ENCODE measurements at places on chromosomes 2 and 18.

DNA sequence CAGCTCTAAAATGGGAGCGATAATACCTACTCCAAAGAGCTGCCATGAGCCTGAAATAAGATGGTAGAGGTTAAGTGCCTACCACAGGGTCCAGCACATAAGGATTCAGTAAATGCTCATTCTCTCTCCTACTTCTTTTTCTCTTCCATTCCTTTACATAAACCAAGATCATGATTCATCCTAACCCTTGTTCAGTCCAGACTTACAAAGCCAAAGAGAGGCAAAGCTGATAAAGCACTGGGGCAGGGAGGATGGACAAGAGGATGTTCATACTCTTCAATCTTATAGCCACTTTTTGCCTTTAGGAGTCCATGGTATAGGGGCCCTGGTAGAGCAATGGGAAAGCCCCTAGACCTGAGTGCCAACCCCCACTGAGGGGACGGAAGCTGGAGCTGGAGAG is 75.6 kb upstream of the PKDCC start:
- DNase-seq = no peak

- no peak for DNase-seq
Observed at GRCh38 chr2:98882971-98883779, 52.9 kb downstream of the CRACDL start.

GRCh38 chr2:237858294-237859081 is 935 bp upstream of the RAMP1 start:
- peak; percentile 36 for DNase-seq

DNA sequence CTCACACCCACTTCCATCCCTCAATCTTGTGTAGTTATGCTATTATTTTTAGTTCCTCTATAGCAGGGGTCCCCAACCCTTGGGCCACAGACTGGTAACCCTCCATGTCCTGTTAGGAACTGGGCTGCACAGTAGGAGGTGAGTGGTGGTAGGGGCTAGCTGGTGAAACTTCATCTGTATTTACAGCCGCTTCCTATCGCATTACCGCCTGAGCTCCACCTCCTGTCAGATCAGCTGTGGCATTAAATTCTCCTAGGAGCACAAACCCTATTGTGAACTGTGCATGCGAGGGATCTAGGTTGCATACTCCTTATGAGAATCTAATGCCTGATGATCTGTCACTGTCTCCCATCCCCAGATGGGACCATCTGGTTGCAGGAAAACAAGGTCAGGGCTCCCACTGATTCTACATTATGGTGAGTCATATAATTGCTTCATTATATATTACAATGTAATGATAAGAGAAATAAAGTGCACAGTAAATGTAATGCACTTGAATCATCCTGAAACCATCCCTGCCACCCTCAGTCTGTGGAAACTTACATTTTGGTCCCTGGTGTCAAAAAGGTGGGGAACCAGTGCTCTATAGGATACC is 1.6 kb upstream of the RAB11FIP5 start:
- DNase-seq = no peak

DNA sequence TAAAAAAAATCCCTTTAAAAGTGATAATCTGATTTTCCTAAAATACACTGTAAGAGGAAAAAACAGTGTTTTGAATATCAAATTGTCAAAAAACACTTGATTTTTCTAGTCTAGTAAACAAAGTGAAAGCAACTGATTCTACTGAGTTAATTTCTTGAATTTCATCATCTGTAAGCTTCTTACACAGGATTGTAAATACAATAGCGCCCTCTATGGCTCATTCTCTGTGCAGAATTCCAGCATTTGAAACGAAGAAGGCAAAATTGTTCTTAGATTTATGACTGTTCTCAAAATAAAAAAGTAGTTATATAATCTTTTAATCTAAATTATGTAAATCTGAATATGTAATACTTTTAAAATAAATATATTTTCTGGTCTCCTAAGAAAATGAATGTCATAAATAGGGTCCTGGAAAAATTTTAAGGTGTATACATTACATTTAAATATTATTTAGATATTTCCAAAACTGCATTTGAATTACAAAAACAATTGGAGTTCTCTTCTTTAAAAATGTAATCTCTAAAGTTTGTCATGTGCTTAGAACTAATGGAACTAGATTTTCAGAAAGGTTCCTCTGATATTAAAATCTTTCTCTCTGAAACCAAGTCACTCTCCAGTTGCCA is 176.9 kb upstream of the MC4R start:
- DNase-seq = peak; percentile 81

GRCh38 chr2:219399716-219400478 is 12.2 kb upstream of the DNPEP start:
- no peak for DNase-seq

GRCh38 chr2:37720533-37721200 is 49.2 kb upstream of the CDC42EP3 start:
- DNase-seq = no peak

- DNase-seq = no peak
Observed at GRCh38 chr2:10370390-10370789, 67.7 kb downstream of the HPCAL1 start.

DNA sequence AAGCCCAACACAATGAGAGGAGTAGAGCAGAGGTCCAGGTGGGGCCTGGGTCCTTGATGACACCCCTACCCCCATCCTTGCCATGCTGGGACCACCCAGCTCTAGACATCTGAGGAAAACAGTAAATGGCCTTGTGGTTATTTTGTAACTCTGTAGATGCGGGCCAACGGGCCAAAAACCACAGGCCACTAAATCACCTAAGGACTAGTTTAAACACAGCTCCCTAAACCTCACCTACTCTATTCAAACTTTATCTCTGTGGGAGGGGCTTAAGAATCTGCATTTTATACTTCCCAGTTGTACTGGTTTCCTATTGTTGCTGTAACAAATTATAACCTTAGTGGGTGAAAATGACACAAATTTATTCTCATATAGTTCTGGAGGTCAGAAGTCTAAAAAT is 19.0 kb upstream of the SERTAD2 start:
- no peak for DNase-seq

DNA sequence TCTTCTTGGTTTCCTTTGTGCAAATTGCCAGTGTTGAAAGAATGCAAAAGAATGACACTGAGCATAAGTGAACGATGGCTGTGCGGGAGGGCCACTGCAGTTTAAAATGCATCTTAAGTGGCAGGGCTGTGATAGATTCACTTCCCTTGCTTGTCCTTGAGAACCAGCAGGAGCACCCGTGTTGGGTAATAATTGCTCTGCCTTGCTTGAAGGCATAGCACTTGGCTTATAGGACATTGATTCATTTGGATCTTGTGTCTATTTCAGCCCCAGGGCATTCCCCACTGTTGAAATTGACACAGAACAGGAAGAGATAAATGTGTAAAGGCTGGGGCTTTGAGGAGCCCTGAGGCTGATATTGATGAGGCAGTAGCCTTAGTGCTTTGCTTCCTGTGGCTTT is 1003.7 kb upstream of the GYPC start:
- DNase-seq = no peak

GRCh38 chr2:149729586-149729985 is 142.0 kb upstream of the MMADHC start:
- DNase-seq = no peak

GRCh38 chr2:163259489-163259888 is 420.9 kb upstream of the KCNH7 start:
- DNase-seq = no peak

DNA sequence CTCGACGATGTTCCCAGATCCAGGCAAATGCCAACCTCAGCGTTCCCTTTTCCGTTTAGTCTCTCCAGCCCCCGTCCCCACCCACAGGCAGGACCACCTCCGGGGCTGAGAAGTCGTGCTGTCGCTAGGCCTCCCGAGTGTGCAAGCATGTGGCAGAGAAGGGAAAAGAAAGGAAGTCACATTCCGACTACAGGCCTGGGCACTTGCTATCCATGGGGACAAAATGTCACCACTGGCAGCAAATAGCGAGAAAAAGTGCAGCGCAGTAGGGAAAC is 420 bp downstream of the PIGN start:
- peak; percentile 44 for DNase-seq

DNA sequence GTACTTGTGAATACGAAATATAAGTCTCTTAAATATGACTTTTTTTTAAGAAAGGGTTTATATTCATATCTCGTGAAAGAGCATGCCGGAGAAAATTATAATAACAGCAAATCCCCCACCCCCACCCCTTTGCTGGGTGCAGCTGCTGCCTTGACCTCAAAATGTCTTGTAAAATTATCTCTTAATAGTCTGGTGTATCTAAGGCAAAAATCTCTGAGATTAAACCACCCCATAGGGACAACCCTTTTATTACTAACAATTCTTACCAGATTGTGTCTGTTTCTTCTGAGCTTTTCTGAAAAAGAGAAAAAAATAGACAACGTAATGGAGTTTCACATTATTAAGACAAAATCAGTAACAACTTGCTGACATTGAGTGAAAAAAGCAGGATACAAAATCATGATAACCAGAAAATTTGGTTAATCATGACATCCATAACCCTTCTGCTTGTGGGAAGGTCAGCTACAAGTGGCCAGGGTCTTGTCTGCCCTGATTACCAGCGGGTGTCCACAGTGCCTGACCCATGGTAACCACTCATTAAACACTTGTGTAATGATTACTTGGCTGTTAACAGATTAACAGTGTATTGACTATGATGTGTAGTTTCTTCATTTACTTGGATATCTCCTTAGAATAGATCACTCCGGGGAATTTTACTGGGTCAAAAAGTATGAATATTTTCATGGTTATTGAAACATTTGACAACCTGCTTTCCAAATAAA is 1.5 kb downstream of the STRADB start:
- no peak for DNase-seq

GRCh38 chr2:122804494-122804893 is 1049.0 kb downstream of the TSN start:
- no peak for DNase-seq

DNA sequence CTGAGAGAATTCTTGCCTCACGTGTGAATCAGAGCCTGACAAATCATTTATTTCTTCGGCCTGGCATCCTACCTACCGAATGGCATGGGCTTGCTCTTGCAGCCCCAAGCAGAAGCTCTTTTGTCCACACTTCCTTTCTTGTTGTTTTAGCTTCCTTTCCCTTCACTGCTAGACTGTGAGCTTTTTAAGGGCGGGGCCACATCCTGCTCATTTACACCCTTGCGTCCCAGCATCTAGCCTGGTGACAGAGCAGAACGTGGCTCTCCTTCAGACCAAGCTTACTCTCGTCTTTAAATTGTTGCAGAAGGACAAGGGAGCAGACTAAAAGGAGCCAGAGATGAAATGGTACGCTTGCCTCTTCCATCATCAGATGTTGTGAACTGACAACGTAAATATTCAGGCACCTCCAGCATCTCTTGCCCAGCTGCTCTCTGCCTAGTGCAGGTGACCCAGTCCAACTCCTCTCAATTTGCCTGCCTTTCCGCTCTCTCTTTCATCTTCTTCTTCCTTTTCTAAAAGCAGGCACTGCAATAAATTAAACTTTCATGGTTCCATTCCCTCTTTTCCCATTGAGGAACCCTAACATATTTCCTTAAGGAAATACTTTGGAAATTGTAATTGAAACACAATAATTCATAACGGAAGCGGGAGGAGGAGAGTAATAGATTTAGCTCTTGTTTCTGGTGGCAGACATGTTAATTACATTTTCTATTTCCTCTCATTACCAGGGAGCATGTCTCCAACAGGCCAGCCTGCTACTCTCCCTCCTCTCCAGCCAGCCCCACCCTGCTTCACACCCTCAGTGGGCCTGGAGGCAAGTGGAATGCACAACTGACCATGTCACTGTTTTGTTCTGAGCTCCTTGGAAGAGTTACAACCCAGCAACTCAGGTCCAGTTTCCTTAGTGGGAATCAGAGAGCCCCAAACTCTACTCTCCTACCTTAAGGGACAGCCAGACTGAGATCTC is 228.1 kb upstream of the TRIB2 start:
- DNase-seq = no peak

DNA sequence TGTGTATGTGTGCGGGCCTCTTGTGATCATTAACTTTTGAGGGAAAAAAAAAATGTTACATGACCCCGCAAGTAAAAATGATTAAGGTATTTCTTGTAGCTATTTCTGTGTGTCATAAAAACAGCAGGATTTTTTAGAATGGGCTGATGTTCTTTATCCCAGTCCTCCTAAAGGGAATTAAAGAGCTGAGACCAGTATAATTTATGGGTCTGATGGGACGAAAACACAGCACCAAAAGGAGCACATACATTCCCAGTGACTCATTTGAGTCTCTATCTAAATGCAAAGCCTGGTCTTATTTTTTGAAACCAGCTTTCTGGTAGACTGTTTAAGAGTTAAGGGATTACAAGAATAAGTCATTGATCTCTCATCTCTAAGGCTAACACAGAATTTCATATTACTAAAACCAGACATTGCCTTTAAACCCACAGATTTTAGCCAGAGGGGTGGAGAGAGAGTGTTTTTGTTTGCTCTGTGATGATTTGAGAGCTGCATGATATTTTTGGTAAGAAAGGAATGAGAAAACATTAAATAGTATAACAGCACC is 342.3 kb upstream of the EPHA4 start:
- DNase-seq = no peak

DNA sequence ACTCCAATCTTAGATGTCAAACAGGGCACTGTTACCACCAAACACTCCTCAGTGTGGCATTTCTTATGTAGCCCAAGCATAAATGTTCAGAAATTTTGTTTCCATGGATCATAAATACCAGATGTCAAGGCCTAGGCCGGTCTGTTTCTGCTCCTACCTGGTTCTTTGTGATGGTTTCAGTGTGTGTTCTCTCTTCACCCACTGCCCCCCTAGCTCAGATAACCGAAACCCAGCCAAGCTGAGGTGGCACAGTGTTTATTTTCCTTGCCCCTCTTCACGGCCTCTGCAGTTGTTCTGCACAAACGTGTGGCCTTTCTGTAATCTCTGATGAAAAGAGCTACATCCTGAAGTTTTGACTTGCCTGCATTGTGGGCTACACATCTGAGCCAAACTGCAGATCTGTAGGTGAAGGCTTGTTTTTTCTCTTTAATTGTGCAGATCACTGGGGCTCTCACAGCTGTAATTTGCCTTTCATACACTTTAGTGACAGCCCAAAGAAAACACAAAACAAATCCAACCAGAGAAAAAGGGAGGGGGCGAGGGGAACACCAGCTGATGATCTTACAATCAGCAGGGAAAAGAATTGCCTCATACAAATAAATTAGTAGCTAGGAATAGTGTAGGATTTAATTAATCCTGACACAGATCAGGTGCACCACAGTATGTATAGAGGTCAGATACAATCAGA is 99.1 kb downstream of the NRP2 start:
- DNase-seq = no peak

GRCh38 chr2:110219496-110220189 is 7.3 kb upstream of the MTLN start:
- no peak for DNase-seq

DNA sequence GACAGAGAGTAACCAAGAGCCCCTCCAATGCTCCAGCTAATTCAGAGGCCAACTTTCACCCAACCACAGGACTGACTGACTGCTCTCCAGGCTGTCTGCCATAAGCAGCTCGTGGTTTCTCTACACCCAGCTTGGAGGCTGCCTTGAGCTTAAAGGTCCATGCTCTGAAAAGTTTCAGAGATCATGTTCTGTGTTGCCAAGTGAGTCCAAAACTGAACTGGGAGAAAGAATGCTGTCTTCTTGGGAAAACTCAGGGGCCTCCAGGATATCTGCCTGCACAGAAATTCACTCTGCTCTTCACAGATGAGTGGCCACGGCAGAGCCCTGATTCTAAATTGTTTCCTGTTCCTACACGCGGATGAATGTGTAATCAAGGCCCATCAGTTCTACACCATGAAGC is 51.1 kb downstream of the LPIN2 start:
- no peak for DNase-seq

- no peak for DNase-seq
Observed at GRCh38 chr2:172397148-172397834, 30.1 kb upstream of the ITGA6 start.
